ENCODE measurements at places on chromosomes 12 and 14.
A peak's percentile ranks its signal among the peaks of the same experiment; 100 is the strongest.

- no peak for DNase-seq
Measured at GRCh38 chr14:22252686-22253085, 336.3 kb downstream of the DAD1 start.

DNA sequence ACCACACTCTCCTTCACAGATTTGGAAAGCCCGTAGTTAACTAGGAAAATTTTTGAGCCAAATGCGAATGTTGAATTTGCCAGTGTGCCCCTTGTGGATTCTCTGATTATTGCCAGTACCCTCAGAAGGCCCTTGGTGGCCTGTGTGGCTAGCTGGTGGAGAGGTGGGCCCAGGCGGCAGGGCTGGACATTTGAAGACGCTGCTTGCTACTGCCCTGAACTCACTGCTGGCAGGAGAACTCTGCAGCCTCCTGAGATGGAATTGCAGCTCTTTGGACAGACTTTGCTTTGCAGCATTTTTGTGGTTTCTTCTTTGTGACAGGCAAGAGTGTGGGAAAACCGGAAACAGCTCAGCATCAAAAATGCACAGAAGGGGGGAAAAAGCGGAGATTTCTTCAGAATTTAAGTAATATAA is 97.6 kb downstream of the TGFB3 start:
- DNase-seq = no peak

- DNase-seq = no peak
Measured at GRCh38 chr12:67758119-67758518, 109.6 kb downstream of the DYRK2 start.

DNA sequence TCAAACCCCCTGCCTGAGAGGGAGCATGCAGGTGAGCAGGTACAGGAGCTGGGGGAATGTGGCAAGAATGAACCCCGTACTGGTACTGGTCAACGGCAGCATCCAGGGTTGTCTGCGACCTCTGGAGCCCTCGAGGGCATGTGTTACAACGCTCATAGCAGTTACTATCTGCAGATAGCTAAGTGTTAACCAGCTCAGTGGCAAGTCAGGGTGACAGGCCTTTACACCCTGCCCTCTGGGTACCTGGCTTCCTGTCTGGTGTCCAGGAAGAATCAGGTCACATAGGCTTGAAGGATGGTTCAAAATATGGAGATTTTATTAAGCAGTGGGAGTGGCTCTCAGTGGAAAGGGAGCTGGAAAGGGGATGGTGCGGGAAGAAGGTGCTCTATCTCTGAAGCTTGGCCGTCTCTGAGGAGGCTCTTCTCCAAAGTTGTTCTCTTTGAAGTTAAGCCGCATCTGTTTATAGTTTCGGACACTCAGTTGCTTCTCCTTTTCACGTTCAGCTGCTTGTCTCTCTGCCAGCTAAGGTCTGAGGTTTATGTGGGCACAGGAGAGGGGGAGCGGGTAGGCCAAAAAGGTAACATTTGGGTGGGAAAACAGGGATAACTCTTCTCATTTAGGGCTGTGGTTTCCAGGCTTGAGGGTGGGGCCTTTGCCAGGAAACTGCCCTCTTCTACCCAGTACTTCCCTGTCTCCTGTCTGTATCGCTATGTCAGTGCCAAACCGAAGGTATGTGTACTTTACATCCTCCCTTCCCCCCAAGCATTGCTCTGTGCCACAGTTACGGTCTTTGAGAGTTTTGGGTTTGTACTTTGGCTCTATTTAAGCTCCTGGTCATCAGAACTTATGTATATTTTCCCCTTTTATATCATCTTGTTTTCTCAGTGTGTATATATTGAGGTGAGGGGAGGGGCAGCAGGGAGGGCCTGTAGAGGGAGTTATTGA is 305.8 kb downstream of the RGS6 start:
- no peak for DNase-seq

DNA sequence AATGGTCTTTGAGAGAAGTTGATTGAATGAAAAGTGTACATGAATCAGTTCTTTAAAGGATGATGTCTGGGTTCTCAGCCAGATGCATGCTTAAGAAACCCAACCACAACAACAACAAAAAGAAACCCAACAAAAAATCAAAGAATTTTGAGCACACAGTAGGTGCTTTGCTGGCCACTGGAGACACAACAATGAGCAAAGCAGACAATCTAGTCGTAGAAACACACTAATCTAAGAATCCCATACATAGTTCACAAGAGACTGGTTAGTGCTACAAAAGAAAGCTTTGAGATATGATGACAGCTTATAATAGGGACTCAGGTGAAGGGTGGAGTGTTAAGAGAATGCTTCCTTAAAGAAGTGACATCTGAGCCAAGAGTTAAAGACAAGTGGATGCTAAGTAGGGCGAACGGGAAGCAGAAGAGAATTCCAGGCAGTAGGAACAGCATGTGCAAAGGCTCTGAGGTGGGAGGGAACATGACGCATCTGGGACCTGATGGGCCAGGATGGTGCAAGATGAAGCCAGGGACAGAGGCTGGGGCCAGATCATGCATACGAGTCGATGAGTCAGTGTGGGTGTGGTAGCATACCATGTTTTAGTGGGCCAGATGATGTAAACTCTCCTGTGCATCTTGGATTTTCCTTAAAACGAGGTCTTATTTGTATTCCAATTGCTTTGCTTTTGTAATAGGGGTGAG is 4.6 kb upstream of the HIP1R start:
- no peak for DNase-seq

DNA sequence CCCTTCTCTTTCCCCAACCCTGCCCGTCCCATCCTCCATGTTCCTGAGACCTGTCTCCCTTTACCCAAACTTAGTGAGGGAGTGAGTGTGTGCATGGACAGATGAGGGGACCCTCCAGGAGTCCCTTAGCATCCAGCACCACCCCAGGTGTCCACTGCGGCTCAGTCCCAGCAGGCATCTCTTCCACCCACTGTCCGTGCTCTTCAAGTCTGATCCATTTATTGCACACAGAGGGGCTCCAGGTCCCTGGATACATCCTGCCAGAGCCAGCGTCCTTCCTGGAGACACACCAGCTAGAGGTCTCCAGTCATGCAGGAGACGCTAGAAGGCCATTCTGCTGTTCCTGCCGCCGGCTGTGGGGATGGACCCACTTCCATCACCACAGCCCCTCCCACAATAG is 239.2 kb downstream of the ADGRD1 start:
- no peak for DNase-seq

- DNase-seq = peak; percentile 60
Measured at GRCh38 chr12:44847888-44848702, 28.0 kb downstream of the NELL2 start.

DNA sequence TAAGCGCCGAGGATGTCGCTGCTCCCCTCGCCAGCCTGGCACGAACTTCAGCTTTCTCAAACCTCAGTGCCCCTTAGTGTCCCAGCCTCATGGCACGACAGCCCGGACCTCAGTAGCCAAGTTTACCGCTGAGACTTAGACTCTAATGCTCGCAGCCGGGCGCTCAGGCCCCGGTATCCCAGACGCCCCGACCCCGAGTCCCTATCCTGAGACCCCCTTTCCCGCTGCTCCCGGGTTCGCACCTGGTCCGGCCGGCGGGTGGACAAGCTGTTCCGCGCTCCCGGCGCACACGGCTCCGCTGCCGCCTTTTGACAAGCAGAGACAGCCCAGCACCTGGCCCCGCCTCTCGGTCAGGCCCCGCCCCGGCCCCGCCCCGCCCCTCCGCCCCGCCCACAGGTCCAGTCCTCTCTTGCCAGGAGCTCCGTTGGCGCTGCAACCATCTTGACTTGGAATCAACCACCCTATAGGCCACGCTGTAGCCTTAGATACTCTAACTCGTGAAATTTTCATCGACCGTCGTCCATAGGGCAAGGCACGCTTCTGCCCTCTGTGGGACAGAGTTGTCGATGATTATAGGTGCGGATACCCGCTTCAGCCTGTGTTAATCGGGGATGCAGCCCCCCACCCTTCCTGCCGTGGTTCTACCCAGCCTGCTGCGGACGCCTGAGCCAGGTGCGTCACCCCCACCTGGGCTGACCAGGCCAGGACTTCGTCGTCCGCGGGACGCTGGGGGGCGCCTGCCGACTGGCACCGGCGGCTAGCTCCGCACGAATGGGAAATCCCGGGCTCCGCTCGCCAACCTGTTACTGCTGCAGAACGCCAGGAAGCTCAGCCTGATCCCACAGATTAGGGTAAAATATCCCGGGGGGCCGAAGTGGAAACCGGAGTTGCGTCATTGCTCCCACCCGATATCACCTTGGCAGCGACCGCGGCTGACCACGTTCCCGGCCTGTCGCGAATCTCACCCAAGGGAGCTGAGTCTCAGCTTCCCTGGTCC is at the start of gene VDR:
Gene VDR (minus strand): TSS at position 282 of the 997 bp plus-strand sequence. CDS start 25,881 bp downstream, outside the sequence.
- DNase-seq = peak; percentile 57

DNA sequence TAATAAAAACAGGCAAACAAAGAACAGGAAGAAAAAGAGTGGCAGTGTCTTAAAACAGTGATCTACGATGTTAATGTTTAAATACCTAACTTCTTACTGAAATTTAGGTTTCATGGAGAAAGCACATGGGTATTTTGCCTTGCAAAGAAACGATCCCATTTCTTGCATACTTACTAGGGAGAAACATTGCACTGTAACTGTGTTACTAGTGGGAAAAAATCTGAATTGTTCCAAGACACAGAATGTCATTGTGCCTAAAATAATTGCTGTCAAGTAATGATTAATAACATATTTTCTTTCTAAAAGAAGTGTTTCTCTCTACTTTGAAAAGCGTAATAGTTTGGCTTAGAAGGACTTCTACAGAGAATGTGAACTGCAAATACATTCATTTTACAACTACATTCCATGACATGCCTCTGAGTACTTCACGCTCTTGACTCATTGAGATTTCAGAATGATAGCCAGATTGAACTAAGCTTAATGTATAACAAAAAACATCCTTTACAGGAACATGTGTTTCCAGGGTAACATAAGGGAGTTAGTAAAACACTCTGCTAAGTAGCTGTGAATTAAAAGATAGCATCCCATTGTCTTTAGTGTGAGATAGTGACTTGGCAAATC is 256.2 kb upstream of the CPNE8 start:
- DNase-seq = no peak

GRCh38 chr12:5417500-5417899 is 14.4 kb upstream of the NTF3 start:
- DNase-seq = no peak

- no peak for DNase-seq
Measured at GRCh38 chr14:51504669-51505068, 147.0 kb upstream of the FRMD6 start.

GRCh38 chr14:68794851-68795596 is 2.2 kb upstream of the ZFP36L1 start:
- DNase-seq = no peak

- DNase-seq = no peak
Measured at GRCh38 chr12:5524116-5524768, 92.3 kb downstream of the NTF3 start.

- no peak for DNase-seq
Measured at GRCh38 chr12:66538970-66539369, 139.9 kb downstream of the GRIP1 start.

GRCh38 chr12:131033486-131033885 is 79.8 kb downstream of the ADGRD1 start:
- no peak for DNase-seq

GRCh38 chr12:3379079-3379478 is 111.9 kb upstream of the PRMT8 start:
- DNase-seq = no peak

DNA sequence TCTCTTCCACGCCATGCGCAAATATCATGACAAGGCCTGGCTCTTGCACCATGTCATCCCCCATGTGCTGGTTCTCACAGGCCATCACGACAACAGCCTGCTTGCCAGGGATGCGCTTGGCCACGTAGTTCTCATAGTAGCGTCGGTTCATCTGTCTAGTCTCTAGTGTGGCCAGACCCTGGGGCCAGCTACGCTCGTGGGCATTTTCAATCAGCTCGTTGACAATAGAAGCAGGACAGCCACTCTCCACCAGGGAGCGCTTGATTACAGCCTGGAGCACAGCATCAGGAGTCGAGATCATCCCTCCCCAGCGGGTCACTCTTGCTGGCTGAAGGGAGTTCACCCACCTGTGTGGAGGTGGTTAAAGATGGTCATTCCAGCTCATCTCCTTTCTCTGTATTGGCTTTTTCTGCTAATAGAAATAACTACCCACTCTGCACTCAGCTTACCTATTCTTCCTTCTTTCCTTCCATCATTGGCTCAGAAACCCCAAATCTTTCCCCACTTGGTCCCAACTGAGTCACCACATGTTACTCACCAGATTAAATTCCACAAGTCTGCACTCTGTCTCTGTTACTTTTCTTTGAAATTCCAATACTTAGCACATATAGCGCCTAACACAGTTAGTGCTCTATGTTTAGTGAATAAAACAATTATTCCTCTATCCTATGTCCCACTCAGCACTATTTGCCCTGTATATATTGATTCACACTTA is 15.1 kb downstream of the RNF41 start:
- peak; percentile 8 for DNase-seq

GRCh38 chr14:106737021-106737420 is 1210.6 kb downstream of the TMEM121 start:
- DNase-seq = no peak

- no peak for DNase-seq
Measured at GRCh38 chr12:115620816-115621215, 656.7 kb downstream of the MED13L start.

- no peak for DNase-seq
Measured at GRCh38 chr12:5565933-5566599, 134.2 kb downstream of the NTF3 start.

DNA sequence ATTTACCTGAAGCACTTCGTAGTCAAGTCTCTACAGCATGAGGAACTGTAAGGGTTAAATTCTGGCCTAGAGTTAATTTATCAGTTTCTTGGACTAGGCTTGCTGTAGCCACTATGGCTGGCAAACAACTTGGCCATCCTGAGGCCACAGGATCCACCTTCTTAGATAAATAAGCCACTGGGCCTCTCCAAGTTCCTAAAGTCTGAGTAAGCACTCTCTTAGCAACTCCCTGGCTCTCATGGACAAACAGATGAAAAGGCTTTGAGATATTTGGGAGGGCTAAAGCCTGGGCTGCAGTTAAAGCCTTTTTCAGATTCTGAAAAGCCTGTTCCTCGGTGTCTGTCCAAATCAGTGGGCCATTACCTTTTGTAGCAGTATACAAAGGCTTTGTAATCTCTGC is 675.0 kb downstream of the TMEM121 start:
- no peak for DNase-seq

GRCh38 chr12:122205053-122205925 is 1.8 kb downstream of the B3GNT4 start:
- DNase-seq = no peak

Data from T follicular helper cell (primary cell).